Frontal cortex (tissue), 4 donors: ENCODE measurements at places on chromosomes 6 and 20. TPM values are rescaled to one million over a fixed set of nuclear protein-coding genes. Genes with fewer than 3 reads are reported as not detected.
A peak's percentile ranks its signal among the peaks of the same experiment; 100 is the strongest.

GRCh38 chr6:93496548-93496947 is 77.2 kb upstream of the EPHA7 start:
- no peak for DNase-seq

GRCh38 chr6:149317644-149318571 is at the start of gene TAB2:
Gene TAB2, plus strand, starts transcription at chr6:149317712. Its CDS starts 52,286 bp downstream, at chr6:149369998.
- DNase-seq, result peak; percentile 41

- DNase-seq, result no peak
Measured at GRCh38 chr6:22325481-22325880, 28.6 kb upstream of the PRL start.

DNA sequence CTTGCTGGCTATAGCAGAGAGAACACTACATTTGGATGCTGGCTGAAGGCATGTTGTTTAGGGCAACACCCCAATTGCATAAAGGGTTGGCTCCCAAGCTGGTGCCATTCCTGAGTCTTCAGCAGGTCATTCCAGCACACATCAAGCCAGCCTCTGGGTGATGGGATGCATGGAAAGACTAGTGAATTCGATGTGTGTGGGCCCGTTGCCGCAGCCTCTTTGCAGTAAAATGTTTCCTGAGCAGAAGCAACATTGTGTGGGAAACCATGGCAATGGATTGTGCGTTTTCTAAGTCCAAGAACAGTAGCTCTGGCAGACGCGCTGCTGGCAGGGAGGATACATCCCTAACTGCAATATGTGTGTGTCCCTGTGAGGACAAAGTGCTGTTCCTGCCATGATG is 142.4 kb upstream of the SLC24A3 start:
- no peak for DNase-seq

GRCh38 chr6:145276756-145277155 is 458.6 kb downstream of the EPM2A start:
- no peak for DNase-seq

DNA sequence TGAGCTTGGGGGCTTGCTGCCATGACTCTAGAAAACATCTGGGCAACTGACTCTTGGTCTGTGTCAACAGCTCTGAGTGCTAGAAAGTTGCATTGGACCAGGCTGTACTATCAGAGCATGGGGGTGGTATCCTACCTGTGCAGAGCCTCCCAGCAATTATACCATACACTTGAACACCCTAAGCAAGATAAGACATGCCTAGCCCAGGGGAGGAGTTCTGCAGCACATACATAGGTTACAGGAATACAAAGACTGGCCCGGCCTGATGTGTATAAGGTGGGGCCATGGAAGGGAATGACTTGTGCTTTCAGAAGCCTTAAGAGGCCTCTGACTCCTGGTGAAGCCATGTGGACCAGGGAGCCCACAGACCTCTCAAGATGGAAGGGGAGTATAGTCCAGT is 11.4 kb upstream of the MOCS1 start:
- no peak for DNase-seq

DNA sequence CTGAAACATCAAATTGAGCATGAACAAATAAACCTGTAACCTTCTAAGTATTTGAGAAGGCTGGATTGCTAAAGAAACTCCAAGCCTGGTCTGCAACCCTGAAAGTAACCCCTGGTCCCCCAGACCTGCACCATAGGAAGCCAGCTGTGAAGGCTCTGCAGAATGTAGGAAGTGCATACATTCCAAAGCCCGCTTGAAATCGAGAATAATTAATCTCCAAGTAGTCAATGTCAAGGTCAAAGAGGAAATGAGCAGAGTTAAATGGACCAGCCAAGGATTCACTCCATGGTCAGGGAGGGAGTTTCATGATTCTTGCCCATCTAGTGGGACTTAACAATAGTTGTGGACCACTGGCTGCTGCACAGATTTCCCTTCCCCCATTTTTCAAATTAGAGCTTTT is 107.6 kb upstream of the RNF24 start:
- no peak for DNase-seq

DNA sequence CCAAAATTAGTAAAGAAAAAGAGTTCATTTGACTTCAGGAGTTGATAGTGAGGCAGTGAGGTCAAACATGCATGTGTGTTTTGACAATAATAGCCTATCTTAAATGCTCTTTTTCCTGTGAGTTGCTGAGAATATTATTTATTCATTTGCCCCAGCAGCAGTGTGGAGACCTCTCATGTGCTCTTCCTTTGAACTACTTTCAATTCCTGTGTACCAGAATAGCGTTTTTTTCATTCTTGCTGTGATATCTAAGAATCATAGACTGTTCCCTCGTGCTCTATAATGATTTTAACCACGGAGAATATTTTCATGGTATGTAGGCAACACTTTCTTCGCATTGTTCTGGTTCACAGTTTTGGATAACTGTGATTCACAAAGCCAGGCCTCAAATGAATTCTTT is 5.2 kb downstream of the CDYL start:
- DNase-seq, result no peak

- DNase-seq, result no peak
Measured at GRCh38 chr6:117706504-117706903, 31.2 kb downstream of the NUS1 start.

DNA sequence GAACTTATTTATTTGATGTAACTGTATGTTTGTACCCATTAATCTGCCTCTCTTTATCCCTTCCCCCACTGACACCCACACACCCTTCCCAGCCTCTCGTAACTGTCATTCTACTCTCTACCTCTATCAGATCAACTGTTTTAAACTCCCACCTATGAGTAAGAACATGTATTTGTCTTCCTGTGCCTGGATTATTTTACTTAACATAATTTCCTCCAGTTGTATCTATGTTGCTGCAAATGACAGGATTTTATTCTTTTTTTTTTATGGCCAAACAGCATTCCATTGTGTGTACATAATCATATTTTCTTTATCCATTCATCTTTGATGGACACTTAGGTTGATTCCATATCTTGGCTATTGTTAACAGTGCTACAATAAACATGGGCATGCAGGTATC is 49.3 kb downstream of the PHACTR2 start:
- DNase-seq, result no peak

- no peak for DNase-seq
Measured at GRCh38 chr20:62773845-62774714, 22.2 kb upstream of the MRGBP start.

- DNase-seq, result no peak
Measured at GRCh38 chr6:154169193-154169847, 130.3 kb downstream of the OPRM1 start.

DNA sequence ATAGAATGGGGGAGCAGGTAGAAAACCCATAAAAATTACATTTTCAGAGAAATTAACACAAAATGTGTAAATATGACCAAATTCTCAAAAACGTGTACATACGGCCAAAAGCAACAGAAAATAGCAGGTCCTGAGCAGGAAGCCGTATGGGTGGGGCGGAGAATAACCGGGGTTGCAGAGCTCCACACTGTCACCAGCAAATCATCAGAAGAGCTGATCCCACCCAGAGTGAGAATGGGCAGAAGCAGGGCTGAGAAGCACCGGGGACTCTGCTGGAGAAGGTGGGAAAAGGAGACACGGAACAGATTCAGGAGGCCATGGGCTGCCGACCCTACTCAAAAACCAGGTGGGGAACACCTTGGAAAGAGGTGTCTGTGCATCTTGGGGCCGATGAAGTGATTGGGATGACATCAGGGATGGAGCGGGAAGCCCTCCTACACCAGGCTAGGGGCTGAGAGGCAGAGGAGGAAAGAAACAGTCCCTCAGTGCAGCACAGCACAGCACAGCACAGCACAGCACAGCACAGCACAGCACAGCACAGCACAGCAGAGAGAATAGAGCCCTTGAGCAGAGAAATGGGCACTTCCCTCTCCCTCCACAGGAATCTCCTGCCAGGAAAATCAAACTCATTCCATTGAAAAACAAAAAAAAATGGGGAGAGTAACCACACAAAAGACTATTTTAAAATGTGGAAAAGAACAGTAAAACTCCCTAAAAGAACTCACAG is 22.3 kb downstream of the STX7 start:
- DNase-seq, result no peak

- DNase-seq, result no peak
Measured at GRCh38 chr6:137416376-137417109, 77.7 kb downstream of the OLIG3 start.

DNA sequence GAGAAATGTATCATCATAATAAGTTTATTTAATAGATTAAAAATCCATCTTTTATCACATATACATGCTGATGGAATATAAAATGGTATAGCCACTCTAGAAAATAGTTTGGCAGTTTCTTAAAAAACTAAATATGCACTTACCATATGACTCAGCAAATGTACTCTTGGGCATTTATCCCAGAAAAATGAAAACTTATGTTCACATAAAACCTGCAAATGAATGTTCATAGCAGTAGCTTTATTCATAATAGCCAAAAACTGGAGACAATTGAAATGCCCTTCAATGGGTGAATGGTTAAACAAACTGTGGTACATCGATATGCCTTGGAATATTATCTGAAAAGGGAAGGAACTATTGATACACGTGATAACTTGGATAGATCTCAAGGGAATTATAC is 6.4 kb upstream of the NCOA7 start:
- DNase-seq, result no peak

DNA sequence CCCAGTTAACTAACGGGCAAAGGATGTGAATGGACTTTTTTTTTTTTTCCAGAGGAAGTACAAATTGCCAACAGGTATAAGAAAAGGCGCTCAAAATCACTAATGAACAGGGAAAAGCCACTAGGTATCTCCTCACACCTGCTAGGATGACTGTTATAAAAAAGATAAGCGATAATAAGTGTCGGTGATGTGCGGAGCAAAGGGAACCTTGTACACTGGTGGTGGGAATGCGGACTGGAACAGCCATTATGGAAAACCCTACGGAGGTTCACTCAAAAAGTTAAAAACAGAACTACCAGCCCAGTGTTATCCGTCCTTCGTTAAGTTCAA is 787 bp upstream of the RAB32 start:
- no peak for DNase-seq

DNA sequence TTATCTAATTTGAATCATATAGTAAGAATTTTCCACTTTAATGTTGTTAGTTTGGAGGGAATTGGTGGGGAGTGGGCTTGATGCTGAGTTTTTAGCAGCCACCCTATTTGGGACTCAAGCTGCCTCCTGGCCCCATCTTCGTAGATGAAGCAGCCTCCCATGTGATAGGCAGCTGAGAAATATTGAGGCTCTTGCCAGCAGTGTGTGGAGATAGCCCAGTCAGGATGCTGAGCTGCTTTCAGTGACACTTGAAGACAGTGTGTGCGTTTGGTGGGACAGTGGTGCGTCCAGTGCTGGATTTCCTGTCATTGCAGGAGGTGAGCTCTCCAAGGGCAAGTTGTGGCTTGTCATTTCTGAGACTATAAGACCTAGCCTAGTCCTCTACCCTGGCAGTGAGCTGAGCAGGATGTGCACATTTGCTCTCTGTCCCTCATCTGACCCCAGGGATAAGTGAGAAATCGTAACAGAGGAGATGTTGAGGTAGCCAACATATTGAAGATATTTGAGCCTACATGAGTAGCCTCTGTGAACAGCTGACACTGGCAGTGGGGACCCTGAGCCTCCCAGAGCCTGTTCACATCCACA is 47.9 kb upstream of the RNF8 start:
- no peak for DNase-seq

- DNase-seq, result no peak
Measured at GRCh38 chr6:143015300-143015706, 45.4 kb upstream of the AIG1 start.

- no peak for DNase-seq
Measured at GRCh38 chr6:29749668-29750067, 26.4 kb downstream of the HLA-F start.

- no peak for DNase-seq
Measured at GRCh38 chr20:43534791-43535350, 24.0 kb upstream of the SGK2 start.

- no peak for DNase-seq
Measured at GRCh38 chr6:15254070-15254975, 8.5 kb downstream of the JARID2 start.

GRCh38 chr6:161422710-161423680 is 149.1 kb upstream of the AGPAT4 start:
- no peak for DNase-seq

DNA sequence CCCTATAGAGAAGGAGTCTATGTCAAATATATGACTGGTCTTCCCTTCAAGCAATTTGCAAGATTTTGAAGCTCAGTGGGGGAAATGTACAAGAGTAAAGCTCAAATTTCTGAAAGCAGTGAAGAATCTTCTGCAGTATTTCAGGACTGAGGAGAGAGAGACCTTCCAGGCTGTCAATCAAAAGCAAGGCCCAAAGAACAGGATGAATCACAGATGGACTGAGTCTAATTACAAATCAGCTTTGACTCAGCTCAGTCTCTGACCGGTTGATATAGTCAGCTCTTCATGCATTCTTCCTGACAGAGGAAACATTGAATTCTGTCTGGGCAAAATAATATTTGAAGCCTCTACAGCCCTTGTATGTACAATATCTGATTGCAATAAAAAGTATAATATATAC is 7.7 kb upstream of the HTR1B start:
- DNase-seq, result no peak

- no peak for DNase-seq
Measured at GRCh38 chr20:16224836-16225235, 348.4 kb downstream of the KIF16B start.

DNA sequence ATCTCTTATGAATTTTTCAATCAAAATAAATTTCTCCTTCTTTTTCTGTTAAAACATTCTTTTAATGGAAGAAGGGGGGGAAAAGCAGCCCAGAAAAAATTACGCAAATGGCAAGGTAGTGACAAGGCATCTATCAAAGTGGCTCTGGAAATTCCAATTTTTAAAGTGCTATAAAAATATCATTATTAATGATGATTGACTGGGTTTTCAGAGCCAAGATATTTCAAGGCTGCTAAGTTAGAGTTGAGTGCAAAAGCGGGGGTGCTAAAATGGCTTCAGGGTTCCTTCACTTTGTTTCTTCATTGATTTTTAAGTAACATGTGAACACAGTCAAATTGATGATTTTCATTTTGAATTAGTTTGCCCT is 171.6 kb upstream of the CITED2 start:
- DNase-seq, result no peak

- DNase-seq, result no peak
Measured at GRCh38 chr6:84182001-84182400, 45.4 kb downstream of the CEP162 start.

- no peak for DNase-seq
Measured at GRCh38 chr6:90135667-90136066, 161.0 kb downstream of the BACH2 start.

- DNase-seq, result no peak
Measured at GRCh38 chr6:42315991-42316970, 98.6 kb upstream of the MRPS10 start.

GRCh38 chr6:71510057-71510713 is 221.6 kb downstream of the OGFRL1 start:
- no peak for DNase-seq

- DNase-seq, result no peak
Measured at GRCh38 chr6:155263373-155264063, at the start of gene CLDN20. Gene CLDN20, plus strand, starts transcription at chr6:155264013. Its CDS starts 11,707 bp downstream, at chr6:155275720.

ELOVL4 gene
- 49.3 TPM for total RNA-seq

MLIP gene
- 11.8 TPM for total RNA-seq

HSPA1B gene
- 180 TPM for total RNA-seq

KIF6 gene
- 1.2 TPM for total RNA-seq

MANEA gene
- total RNA-seq, result 16.7 TPM

RALGAPA2 gene
- total RNA-seq, result 45.7 TPM

ULBP2 gene
- total RNA-seq, result 5.3 TPM

EPHA7 gene
- 65.6 TPM for total RNA-seq

FOXP4 gene
- total RNA-seq, result 0.82 TPM

SNPH gene
- 21.6 TPM for total RNA-seq

TNF gene
- not detected for total RNA-seq
